ENCODE measurements at places on chromosomes 4 and X.

- no peak for DNase-seq
Measured at GRCh38 chr4:76442807-76443206, 7.8 kb downstream of the SHROOM3 start.

DNA sequence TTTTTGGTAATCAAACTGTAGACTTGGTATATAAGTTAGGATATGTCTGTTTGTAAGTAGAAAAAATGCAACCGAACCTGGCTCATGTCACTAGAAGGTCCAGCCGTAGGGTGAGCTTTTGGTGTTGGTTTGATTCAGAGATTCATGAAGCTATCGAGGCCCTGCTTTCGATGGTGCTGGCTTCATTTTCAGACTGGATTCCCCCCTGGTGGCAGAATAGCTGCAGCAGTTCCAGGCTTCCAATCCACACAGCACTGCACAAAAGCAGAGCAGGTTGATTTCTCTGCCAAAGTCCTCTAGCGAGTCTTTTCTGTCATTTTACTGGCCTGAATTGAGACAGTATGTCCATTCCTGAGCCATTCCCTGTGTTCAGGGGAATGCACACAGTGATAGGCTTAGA is 33.1 kb downstream of the PDK3 start:
- DNase-seq, result no peak

DNA sequence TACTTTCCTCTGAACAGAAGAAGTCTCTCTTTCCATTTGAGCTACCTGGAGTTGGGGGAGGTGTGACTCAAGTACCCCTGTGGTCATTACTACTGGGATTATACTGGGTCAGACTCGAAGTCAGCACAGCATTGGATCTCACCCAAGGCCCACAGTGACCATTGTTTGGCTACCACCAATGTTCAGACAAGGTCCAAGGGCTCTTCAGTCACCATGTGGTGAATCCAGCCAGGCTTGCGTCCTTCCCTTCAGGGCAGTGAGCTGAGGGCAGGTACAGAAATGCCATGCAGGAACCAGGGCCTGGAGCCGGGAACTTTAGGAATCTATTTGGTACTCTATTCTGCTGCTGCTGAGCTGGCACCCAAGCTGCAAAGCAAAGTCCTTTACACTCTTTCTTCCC is 5.5 kb upstream of the SLC4A4 start:
- no peak for DNase-seq

DNA sequence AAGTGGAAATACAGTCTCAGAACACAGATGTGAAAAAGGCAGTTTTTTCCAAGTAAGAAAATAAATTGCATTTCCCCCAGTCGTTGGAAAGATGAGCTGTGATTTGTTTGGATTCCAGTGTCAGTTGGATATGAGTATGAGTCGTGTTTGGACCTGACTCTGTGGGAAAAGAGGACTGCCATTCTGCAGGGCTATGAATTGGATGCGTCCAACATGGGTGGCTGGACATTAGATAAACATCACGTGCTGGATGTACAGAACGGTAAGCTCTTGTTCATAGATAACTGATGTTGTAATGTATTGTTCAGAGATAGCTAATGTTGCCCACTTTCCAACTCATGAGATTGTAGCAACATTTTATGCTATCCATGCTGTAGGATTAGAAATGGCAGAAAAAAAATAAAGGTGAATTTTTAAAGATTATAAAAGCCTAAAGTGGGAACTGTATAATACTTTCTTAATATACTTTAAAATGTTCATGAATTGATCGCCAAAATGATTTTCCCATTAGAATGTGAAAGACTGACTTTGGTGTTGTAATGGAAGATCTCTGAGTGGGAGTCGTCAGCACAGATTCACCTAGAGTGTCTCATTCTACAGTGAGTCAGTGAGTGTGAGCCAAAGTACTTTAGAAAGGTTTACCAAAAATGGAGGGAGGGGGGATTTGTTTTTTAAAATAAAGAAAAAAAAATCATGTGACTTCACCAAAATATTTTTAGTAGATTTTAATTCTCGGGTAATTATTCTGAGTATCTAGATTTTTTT is 178.7 kb downstream of the DCTD start:
- no peak for DNase-seq

Measured in NCI-H446 (cell line).